ENCODE measurements at places on chromosomes 6 and 20.

GRCh38 chr20:3168079-3168828, 5.1 kb downstream of the LZTS3 start:
- peak; percentile 87 for DNase-seq

- peak; percentile 50 for DNase-seq
These were observed 312.9 kb upstream of the ARID1B start for GRCh38 chr6:156464100-156464878.

- no peak for DNase-seq
These were observed 71.8 kb upstream of the CITED2 start for GRCh38 chr6:139446138-139446715.

- no peak for DNase-seq
These were observed 28.4 kb downstream of the WRNIP1 start for GRCh38 chr6:2793534-2794151.

GRCh38 chr6:7912024-7912423, 1.4 kb upstream of the TXNDC5 start:
- no peak for DNase-seq
